PC-9 (cell line): ENCODE measurements at places on chromosomes 11 and 22.

GRCh38 chr22:46545086-46545792, 7.8 kb upstream of the CELSR1 start:
- DNase-seq: no peak

GRCh38 chr22:45261407-45262088, 20.9 kb upstream of the KIAA0930 start:
- no peak for DNase-seq

DNA sequence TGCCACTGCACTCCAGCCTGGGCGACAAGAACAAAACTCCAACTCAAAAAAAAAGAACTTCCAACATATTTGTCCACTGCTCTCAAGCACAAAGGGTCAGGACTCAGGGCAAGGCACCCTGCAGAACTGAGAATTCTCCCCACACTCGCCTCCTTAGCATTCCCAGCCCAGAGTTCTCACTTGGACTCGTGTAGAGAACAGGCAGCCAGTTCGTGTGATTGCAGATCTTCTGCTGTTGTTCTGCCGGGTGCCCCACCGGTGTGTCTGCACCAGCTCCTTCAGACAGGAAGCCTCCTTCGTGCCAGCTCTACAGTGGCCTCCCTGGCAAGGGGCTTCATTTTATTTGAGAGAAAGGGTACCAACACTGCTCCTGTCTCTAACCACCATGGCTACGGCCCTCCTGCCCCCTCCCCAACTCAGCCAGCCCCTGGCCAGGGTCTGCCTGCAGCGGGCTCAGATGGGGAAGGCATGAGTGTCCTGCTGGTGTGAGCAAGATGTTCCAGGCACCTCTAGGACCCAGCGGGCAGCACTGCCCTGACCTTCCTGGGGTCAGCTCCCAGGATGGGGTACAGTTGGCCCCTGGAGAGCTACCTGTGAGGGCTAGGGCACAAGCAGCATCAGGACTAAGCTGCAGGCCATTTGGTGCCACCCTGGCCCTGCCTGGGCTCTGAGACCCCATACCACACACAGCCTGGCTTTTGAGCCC, 19.5 kb upstream of the SCGB1A1 start:
- DNase-seq: no peak

- no peak for DNase-seq
Measured at GRCh38 chr11:68353669-68354068, 41.3 kb downstream of the LRP5 start.

- peak; percentile 43 for DNase-seq
Measured at GRCh38 chr22:21982338-21982965, at the start of gene TOP3B. Gene TOP3B (minus strand): TSS chr22:21982787. CDS start chr22:21975709, 7,078 bp downstream.

- no peak for DNase-seq
Measured at GRCh38 chr11:120694726-120695125, 183.2 kb downstream of the GRIK4 start.

DNA sequence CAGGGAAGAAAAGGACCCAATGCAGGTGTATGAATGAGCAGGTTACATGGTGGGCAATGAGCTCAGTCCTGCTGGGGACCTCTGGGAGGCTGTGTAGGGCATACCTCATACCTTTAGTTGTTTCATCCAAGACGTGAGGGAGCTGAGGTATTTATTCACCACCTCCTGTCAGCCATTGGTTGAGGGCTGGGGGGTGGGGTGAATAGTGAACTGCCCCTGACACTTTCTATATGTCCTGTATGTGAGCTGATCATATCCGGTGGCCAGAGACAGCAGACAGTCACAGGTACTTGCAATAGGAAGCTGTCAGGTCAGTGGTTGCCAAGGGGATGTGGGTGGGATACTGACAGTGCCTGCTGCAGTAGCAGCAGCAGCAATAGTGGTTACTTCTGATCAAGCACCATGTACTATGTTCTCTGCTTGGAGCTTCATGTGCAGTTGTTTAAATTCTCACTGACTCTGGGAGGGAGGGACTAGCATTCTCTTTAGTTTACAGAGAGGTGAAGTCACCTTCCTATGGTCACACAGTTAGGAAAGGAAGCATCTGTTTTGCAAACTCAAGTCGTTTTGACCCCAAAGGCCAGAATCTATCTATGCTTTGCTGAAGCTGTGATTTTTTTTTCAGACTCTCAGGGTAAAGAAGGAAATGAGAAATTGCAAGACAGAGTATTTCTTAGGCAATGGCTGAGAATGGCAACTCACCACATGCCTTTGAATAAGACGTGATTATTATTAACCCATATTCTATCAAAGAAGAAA, 54.0 kb downstream of the MIAT start:
- no peak for DNase-seq

- DNase-seq: no peak
Measured at GRCh38 chr22:24500277-24500820, 5.2 kb downstream of the UPB1 start.

DNA sequence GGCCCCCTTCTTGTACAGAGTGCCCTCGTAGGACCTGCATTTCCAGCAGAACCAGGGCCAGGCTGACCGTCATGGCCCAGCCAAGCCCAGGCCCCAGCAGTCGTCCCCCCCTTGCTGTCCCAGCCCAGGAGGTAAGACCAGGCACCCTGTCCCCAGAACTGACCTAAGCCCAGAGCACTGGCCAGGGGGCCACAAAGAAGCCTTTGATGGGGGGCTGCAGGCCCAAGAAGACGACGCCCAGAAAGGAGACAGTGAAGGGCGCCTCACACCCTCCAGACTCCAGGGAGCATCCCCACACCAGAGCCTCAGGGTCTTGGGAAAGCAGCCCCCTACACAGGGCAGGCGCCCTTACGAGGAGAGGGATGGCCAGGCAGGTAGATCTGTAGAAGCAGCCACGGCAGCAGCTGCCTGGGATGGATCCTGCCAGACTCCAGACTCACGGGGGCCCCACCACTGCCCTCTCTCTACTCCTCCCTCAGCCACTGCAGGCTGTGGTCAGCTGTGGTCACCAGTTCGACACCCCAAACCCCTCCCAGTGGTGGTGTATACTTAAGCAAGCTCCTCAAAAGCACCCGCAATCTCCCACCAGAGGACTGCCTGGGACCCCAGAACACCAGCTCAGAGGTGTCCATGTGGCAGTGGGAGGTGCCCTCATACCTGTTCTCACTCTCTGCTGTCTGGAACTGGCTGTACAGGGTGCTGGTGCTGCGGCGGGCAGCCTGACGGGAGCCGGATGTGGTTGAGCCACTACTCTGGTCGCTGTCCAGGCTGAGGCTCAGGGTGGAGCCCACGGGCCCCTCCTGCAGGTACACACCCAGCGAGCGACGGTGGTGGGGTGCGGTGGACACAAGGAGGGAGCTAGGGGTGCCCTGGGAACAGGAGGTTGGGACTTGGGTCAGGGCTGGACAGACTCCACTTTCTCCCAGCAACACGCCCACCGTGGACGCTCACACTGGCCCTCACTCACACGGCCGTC, 27.0 kb downstream of the SBF1 start:
- DNase-seq: no peak

DNA sequence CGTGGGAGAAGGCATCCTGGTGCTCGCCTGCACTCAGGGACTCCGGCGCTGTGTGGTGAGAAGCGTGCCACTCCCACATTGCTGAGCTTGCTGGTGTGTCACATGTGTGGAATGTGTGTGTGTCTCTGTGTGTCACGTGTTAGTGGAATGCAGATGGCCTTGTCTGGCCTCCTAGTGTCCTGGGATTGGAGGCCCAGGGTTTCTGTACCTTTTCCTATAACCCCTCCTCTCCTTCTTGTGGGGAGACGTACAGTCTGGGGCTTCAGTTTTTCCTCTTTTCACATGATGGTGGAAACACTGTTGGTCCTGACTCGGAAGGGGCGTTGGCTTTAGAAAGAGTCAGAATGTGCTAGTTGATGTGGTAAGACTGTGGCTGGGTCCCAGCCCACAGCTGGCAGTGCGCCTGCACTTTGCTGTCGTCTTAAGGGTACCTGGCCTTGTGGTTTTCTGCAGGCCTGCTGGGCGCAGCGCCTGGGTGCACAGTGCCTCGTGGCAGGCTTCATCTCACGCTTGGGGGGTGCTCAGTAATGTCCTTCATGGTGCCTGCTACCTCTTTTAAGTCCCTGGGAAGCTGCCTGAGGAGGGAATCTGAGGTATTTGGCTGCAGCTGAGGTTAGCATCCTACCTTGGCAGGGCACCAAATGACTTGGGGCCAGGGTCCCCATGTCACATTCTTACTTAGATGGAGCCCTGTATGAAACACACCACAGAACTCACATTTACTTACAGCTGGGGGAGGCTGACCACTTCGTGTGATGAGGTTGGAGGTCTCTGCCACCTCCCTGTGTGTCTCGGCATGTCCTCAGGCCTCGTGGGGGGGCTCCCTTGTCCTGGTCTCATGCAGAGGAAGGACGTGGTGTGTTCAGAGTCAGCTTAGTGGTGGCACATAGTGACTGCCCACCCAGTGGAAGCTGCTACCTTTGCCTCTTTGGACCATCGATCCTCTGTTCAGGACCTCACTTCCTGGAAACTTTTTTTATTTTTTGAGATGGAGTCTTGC, 61.9 kb downstream of the MED15 start:
- DNase-seq: peak; percentile 85

GRCh38 chr11:72010529-72011233, 12.0 kb downstream of the IL18BP start:
- DNase-seq: no peak

DNA sequence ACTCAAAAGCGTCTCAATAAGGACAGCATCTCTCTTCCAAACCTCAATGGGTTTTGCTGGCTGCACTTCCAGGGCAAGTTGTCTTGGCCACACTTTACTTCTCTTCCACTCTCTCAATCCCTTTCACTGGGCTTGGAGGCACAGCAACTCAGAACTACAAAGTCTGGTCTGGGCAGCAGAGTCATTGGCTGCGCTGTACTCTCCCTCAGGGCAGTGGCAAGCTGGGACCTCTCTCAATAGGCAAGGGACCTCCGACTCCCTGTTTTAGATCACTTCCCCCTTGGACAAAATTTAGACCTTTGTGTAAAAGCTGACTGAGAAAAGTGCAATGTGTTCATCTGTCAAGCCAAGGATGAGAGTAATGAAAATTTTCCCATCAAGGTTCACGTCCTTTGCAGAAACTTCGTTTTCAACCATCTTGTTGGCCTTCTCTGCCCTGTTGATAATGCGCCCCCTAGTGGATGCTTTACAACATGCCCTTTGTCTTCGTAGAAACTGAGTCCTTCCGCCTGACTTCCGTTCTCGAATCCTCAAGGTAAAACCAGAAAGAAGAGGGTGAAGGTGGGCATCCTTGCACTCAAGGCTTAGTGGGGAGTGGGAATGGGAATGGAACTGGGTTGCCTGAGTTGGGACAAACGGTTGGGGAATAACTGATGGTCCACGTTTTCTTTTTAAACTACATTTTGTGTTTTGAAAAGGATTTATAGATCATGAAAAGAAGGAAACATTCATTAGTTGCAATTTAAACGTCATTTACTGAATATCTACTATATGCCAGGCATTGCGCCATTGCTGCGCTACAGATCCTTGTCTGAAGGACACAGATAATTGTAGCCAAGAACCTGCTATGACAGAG, 99.1 kb downstream of the CD44 start:
- DNase-seq: no peak

- DNase-seq: no peak
Measured at GRCh38 chr11:69595805-69596665, 44.9 kb upstream of the CCND1 start.

- DNase-seq: no peak
Measured at GRCh38 chr11:57641011-57641807, 8.5 kb downstream of the YPEL4 start.

DNA sequence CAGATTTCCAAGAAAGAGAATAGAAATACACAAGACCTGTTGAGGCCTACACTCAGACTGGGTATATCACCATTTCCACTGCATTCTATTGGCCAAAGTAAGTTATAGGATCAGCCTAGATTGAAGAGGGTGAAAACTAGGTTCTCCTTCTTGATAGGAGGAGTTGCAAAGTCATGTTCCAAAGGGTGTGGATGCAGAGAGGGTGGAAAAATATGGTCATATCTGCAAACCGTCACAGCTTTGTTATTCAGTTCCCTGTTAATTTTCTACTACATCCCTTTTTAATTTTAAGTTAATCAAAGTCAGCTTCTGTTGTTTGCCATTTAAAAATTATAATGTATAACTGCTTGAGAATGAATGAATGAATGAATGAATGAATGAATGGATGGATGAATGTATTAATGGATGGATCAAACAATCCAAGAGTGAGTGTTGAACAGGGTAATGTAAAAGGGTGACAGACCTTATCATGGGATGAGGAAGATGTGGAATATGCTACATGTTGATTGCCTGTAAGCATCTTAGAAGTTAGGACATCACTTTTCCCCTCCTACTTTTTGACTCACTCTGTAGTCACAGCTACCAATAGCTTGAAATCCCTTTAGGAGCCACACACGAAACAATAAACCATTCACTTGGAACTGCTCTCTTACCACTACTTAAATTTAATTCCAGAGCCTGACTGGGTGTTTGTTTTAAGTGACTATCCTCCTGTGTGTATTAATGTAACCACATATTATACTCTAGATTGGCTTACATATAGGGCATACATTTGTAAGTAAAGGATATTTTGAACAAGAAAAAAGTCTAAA, 121.5 kb downstream of the CCDC34 start:
- DNase-seq: no peak
